Activated T-helper 1 cell treated with Interleukin-2 at 50 U/mL for 16 hours (primary cell): ENCODE measurements at places on chromosomes 5 and 9.

GRCh38 chr5:10317825-10318682 lies 10.4 kb upstream of the CMBL start:
- DNase-seq, result no peak

GRCh38 chr5:53827211-53827651 lies 266.8 kb downstream of the NDUFS4 start:
- DNase-seq, result no peak

DNA sequence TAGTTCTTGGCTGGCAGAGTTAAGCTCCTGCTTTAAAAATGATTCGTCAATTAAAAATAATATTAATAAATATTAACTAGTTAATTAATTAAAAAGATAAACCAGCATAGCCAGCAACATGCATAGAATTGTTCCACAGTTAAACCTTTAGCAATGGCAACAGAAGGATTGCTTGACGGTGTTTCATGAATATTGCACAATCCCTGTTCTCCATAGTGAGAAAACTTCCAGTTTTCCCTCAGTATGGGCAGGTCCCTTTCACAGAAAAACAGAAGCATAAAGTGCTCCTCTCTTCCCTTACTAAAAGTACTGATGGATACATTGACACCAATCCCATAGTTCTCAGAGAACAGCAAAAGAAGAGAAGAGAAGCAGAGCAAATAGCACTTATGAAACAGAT lies 71.4 kb upstream of the CAST start:
- DNase-seq, result no peak

DNA sequence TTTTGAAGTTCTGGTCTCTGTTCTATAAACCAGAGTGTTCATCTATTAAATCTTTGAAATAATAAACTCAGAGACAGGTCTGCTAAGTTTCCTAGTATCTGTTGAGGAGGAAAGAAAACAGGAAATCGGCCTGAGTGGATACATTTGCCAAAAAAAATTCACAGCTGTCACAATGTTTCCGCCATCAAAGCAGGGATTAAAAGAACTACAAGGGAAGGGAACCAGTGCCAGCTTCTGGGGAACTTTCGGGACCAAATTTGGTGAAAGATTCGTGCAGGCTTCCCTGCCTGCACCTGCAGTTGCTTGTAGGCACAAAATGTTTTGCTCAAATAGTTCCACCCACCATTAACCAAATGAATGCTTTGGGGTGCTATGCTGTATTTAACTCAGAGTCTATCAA lies 267.5 kb downstream of the MSX2 start:
- DNase-seq, result no peak

GRCh38 chr5:177545487-177546257 lies 8.7 kb downstream of the FAM193B start:
- no peak for DNase-seq

DNA sequence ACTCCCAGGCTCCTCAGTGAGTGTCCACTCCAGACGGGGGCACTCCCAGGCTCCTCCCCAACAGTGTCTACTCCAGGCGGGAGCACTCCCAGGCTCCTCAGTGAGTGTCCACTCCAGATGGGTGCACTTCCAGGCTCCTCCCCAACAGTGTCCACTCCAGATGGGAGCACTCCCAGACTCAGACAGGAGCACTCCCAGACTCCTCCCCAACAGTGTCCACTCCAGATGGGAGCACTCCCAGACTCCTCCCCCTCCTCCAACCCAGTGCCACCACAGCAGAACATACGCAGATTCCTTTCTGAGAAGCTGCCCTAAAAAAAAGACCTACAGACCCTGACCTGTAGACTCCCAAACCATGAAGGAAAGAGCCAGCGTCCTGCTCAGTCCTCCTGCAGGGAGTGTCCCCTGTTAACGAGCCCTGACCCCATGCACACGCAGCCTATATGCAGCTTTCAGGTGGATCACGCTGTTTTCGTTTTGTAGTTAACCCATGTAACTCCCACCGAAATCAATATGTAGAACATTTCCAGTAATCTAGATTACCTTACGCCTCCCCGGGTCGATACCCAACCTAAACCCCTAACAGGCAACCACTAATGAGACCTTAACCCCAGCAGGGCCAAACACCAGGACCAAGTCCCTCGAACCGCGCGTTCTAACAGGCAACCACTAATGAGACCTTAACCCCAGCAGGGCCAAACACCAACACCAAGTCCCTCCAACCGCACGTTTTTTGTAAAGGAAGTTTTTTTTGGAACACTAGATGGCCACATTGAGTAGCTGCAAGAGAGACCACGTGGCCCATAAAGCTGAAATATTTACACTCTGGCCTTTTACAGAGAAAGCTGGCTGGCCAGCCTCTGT lies 15.7 kb downstream of the PNPLA7 start:
- DNase-seq, result no peak

DNA sequence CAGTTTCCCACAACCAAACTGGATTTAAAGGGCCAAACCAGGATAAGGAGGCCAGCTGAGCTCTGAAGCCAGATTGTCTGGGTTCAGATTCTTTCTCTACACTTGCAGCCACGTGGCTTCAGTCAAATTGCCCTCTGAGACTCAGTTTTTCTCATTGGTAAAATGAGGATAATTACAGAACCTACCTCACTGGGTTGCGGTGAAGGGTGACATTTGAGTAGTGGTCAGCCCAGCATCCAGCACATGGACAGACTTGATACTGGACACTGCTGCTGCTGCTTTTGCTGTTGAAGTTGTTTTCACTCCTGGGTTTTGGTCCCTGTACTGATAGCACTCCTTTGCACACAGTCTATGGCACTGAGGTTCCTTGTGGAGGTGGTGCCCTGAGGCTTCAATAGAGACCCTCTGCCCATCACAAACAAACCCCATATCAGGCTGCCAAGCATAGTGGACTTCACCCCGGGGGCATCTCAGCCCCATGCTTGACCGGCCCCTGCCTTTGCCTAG lies 25.7 kb upstream of the CDKN2AIPNL start:
- DNase-seq, result no peak

- no peak for DNase-seq
These were observed 331.8 kb upstream of the NMUR2 start for GRCh38 chr5:152736906-152737305.

GRCh38 chr9:128810873-128811272 lies 7.4 kb upstream of the ENDOG start:
- DNase-seq, result no peak

GRCh38 chr5:179820483-179821297 lies at the start of gene SQSTM1:
TSS of gene SQSTM1 (plus strand) at chr5:179820905. CDS start at chr5:179820937, 32 bp downstream.
- DNase-seq, result peak; percentile 77

- DNase-seq, result no peak
These were observed 77.0 kb upstream of the ADAMTS19 start for GRCh38 chr5:129382921-129383672.

DNA sequence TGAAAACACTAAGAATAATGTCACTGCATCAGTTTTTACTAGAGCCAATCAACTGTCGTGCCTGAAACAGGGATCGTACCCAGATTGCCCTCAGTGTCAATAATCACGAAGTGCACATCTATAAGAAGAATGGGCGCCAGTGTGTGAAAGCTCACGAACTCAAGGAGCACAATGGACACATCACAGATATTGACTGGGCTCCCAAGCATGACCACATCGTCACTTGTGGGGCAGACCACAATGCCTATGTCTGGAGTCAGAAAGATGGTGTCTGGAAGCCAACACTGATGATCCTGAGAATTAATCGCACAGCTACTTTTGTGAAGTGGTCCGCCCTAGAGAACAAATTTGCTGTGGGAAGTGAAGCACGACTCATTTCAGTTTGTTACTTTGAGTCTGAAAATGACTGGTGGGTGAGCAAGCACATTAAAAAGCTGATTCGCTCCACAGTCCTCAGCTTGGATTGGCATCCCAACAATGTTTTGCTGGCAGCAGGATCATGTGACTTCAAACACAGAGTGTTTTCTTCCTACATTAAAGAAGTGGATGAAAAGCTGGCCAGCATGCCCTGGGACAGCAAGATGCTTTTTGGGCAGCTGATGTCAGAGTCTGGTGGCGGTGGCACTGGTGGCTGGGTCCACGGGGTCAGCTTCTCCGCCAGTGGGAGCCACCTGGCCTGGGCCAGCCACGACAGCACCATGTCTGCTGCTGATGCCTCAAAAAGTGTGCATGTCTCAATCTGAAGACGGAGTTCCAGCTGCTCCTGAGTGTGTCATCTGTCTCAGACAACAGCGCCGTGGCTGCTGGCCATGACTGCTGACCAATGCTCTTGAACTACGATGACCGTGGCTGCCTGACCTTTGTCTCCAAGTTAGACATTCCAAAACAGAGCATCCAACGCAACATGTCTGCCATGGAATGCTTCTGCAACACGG lies 32.2 kb downstream of the NSA2 start:
- no peak for DNase-seq

DNA sequence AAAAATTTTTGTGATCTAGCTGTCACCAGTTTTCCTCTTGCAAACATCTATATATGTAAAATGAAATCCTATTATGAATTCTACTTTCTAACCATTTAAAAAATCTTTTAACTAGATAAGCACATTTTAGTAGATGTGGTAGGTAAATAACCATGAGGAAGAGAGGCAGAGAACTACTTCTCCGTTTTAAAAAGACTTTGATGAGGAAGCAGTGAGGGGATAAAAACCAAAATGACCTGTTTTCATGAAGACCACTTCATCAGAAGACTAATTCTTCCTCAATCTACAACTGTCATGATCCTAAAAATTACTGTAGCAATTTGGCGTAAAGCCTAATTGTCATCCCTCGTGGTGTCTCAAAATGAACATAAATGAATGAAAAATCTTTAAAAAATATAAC lies 15.7 kb upstream of the ERBIN start:
- DNase-seq, result no peak

- no peak for DNase-seq
These were observed 34.9 kb downstream of the ALDH1A1 start for GRCh38 chr9:72917892-72918509.

- no peak for DNase-seq
These were observed 20.4 kb upstream of the CEP72 start for GRCh38 chr5:591746-592145.

DNA sequence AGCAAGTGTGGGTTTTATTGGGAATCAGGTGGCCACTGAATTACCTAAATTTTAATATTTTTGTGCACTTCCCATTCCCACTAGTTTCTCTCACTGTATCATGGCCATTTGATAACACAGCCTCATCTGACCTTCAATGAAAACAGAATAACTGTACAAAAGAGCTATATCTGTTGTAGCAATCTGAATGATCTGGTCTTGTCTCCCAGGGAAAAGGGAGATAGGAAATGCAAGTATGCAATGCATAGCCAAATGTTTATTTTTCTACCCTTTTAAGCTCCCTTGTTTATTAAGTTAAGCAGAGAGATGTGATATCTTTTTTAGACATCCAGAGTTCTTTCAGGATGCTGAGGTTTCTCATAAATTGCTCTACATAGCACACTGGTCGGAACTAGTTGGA lies 288.3 kb upstream of the CLINT1 start:
- no peak for DNase-seq

GRCh38 chr5:110769000-110769681 lies 30.3 kb downstream of the SLC25A46 start:
- DNase-seq, result no peak

DNA sequence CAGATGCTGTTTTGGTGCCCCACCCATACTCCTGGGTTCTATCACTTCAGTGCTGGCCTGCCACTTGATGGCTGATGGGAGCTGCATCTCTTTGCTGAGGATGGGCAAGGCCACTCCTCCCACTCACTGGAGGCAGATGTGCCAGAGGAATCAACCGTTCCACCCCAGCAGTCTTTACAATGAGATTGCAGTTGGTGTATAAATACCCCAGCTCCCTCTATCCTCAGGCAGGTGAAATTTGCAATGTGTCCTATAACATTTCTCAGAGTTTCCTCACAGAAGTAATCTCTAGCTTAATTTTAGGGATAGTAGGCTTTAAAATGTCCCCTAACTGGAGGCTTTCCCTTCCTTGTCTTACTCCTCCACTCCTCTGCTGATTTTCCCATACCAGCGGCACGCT lies 36.5 kb upstream of the ERCC6L2 start:
- no peak for DNase-seq

DNA sequence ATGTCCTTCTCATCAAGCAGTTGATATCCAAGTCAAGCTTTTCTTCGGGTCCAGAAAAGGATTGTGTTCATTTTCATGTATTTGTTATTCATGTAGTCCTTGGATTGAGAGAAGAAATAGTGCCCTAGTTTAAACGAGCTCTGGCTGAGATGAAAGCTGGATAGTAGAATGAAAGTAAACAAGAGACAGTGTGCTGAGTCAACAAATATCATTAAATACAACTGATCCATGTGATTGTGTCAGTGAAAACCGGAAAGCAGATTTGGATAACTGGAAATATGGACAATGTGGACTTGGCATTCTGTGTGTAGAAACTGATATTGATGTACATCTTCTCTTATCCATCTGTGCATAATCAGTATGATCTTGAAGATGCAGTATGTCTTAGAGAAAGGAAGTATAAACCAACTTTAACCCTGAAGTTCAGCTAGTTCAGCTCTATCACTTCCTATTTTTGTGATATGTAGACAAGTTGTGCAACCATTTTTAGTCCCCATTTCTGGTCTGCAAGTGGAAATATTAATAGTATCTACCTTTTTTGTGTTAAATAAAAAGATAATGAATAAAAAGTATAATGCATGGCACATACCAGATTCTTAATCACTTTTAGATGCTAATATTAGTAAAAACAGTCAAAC lies 4.4 kb downstream of the MUSK start:
- DNase-seq, result no peak

GRCh38 chr9:118038713-118039112 lies 334.5 kb downstream of the TLR4 start:
- no peak for DNase-seq

DNA sequence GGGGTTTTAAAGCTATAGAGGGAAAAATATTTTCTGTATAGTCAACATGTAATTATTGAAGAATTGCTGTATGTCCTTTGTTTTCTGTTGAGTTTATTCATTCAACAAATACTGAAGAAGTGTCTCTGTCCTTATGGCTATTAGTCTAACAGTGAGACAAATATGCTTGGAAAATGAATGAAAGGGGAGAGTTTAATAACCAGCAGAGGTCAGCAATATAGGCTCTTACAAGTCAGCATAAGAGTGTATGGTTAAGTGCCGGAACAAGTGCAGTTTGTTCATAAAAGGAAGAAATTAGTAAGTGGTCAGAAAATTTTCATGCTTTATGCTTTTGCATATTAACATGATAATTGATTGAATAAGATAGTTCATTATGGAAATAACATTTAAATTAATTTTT lies 3.6 kb downstream of the SCAMP1 start:
- DNase-seq, result no peak

DNA sequence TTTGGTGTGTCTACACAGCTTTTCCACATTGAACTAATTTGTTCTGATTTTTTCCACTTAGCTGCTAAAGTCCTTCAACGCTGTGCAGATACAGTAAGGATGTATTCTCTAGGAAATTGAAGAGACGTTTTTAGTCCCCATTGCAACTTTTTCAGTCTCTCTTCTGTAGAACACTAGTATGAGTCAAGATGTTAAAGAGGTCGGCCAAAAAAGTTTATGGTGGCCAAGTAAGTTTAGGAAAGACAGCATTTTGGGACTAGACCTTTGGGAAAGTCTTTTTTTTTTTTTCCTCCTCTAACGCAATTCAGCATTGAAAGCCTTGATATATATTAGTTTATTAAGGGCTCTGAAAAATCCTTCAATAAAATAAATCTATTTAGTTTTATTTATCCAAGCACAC lies 243.5 kb upstream of the FBXL7 start:
- DNase-seq, result no peak

- peak; percentile 7 for DNase-seq
These were observed at the start of gene NXNL2 for GRCh38 chr9:88534456-88535225. TSS of gene NXNL2 (plus strand) at chr9:88535178. CDS start at chr9:88535435, 257 bp downstream.

GRCh38 chr5:67773411-67774266 lies 441.9 kb upstream of the PIK3R1 start:
- DNase-seq, result no peak
